ENCODE measurements at places on chromosomes 3 and 15. TPM values are rescaled to one million over a fixed set of nuclear protein-coding genes. Genes with fewer than 3 reads are reported as not detected.

DNA sequence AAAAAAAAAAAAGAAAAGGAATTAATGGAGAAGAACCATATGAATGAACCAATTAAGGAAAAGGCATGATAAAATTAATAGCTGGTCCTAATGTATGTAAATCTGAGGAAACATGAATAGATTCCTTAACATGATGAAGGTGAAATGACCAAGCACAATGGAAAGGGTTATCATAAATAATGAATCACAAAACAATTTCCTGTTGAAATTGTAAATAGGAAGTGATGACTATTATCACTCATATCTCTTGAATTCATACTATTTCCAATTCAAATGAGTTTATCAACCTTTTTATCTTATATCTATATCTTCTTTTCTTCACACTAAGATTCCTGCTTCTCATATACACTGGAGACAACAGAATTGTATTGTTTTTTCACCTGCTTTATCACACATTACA lies 32.0 kb downstream of the AADACL2 start:
- no peak for DNase-seq

DNA sequence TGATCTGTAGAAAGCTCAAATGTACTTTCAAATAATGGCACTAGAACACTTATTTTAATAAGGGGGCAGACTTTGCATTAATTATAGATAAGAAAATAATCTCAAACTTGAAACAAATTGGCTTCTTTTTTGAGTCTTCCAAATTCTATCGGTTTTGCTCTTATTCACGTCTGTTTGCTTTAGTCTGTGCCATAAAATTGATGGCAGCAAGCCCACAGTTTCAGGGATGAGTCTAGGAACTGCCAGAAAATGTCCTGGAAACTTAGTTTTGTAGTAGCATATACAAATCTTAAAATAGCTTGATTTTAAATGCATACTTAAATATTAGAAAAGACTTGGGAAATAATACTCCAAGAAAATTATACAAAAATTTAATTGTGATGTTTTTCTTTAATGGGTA lies 39.7 kb downstream of the BCHE start:
- DNase-seq: no peak

DNA sequence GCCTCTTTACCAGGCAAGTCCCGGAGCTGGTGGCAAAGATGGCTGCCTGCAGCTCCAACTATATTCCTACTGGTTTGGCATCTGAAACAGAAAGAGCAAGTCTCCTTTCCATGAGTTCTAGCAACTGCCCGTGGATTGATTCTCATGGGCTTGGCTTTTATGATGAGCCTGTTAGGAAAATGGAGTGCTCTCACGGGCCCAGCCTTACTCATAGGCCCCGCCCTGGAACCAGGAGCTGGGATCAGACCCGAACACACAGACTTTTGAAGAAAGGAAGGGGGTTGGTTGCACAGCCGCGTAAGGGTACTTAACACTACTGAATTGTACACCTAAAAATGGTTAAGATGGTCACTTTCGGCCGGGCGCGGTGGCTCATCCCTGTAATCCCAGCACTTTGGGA lies 2.9 kb downstream of the NRROS start:
- DNase-seq: no peak

GRCh38 chr15:29126208-29126536 lies 143.4 kb downstream of the NSMCE3 start:
- DNase-seq: peak; percentile 9

LRRK1 gene
- total RNA-seq: 2.7 TPM

CCRL2 gene
- 1.2 TPM for total RNA-seq

P2RY1 gene
- total RNA-seq: 10.1 TPM

DNA sequence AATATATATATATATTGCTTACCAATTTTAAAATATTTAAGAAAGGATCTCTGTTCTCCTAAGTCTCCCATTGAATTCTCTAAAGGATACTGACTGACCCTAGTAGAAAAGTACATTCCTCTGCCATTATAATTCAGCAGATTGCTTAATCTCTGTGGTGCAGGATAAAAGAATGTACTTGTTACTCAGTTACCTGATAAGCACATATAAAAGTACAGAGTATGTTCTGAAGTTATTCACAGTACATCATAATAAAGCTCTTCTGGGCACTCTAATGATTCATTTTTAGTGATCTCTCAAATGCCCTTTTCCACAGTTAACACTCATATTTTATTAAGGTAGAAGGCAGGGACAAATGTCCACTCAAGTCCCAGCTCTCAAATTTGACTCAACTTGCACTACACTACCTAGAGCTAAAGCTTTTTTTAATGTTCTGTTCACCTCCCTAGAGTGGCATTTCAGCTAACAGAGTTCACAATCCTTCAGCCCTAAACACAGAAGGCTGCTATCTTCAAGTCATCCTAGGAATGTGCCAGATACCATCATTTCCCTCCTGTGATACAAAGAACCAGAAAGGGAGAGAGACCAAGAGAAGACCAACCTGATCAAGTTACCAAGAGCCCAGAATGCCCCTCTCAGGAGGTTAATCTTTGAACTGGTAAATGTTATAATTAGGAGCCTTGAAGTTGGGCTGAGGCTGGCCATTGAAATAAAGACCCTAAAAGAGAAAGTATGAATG lies 53.3 kb downstream of the MEIS2 start:
- no peak for DNase-seq

Data from Right ventricle myocardium inferior (tissue), 1 donor.